B cell (primary cell): ENCODE measurements at places on chromosomes 5 and 9. TPM values are rescaled to one million over a fixed set of nuclear protein-coding genes. Genes with fewer than 3 reads are reported as not detected.

DNA sequence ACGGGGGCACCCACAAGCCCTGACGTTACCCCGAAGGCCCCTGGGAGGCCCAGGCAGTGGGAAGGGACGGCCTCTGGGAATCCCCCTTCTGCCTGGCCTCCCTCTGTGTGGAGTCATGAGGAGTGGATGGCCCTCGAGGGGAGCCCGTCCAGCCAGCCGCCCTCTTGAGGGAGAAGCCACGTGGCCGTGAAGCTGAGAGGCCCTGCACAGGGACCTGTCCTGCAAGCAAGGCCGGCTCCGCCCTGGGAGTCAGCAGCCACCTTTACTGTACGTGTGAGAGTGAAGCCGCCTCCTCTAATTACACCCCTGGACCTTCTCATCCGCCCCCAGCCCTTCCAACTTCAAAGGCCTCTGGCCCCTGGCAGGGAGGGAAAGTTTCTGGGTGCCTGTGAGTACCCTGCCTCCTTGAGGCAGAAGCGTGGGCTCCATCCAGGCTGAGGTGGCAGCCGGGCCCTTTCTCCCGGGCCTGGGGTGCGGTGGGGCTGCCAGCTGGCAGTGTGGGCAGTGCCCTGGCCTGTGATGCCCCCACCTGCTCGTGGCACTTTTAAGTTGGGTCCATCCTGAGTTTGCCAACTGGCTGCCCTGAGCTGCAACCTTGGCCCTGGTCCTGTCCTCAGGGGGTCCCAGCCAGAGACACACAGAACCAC, 55.9 kb upstream of the EGFL7 start:
- DNase-seq, result no peak

DNA sequence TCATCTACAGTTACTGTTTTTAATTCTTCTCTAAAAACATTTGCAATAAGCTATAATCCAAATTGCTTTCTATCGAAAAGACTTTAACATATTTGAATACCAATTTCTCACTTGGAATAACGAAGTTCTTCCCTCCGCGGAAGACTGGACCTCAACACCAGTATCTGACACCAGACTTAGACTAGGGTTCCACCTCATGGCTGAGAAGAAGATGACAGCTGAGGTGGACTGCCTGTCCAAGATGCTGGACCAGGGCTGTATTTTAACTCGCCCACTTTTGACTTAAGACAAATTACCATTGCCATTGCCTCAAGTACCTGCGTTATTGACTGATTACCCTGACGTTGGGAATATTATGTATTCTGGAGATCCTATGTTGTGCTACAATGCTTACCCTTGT, 34.1 kb downstream of the ZMAT2 start:
- DNase-seq, result no peak

Gene C5orf58
- not detected in 2 replicates for polyA plus RNA-seq

Gene GABRP
- not detected in 2 replicates for polyA plus RNA-seq
